CD4-positive, alpha-beta T cell (primary cell): ENCODE measurements at places on chromosomes 7 and 10.

- DNase-seq, result no peak
These were observed 102.8 kb upstream of the ARID5B start for GRCh38 chr10:61798713-61799112.

DNA sequence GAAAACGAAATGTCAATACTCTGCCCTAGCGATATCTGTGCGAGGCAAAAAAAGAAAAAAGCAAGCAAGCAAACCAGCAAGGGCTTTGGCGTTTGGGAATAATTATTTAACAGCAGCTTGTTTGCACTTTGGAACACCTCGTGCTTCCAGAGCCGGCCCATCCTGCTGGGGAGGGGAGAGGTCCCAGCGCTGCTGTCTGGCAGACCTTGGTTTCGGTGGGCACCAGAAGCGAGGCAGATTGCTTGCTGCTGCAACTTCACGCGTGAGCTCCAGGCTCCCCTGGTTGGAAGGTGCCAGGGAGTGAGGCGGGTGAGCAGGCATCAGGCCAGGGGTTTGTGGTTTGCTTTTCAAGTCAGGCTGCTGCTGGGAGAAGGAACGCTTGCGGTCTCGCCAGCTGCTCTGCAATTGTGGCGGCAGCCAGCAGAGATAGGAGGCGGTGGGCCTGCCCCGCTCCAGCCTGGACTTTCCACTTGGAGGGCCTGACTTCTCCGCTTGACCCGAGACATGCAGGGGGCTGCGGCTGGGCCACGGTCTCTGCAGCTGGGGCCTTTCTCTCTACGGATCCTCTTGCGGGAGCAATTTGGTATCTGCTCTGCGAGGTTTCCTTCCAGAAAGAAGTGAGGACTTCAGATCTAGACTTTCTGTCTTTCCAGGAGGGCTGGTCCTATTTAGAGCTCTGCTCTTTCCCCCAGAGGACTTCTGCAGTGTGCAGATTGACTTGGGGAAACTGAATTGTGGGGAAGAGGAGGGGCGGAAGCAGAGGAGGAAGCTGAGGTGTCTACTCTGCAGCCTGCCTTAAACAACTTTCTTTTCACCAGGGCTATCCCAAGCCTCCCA, 131.4 kb downstream of the PRPF18 start:
- DNase-seq, result peak; percentile 40

- DNase-seq, result no peak
These were observed 18.9 kb downstream of the GIMAP5 start for GRCh38 chr7:150756166-150756565.

DNA sequence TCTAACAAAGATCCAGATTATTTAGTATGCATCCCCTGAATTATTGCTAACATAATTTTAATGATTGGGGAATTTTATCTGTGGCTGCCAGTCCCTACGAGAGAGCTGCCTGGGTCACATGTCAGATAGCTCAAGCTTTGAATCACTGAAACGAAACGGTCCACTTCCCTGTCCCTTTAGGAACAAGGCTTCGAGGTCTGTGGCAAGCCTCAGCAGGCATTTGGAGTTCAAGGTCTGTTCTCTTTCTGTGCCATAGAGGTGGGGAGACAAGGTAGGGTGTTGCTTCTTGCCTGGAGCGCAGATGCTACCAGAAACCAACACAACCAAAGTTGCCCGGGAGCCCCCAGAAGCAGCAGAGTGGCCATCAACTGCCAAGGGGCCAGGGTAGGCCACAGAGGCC, 13.9 kb upstream of the SH2D4B start:
- no peak for DNase-seq

- no peak for DNase-seq
These were observed 132.7 kb upstream of the MDFIC start for GRCh38 chr7:114789161-114789560.

- DNase-seq, result no peak
These were observed 457.0 kb downstream of the DPP6 start for GRCh38 chr7:154509192-154509591.

DNA sequence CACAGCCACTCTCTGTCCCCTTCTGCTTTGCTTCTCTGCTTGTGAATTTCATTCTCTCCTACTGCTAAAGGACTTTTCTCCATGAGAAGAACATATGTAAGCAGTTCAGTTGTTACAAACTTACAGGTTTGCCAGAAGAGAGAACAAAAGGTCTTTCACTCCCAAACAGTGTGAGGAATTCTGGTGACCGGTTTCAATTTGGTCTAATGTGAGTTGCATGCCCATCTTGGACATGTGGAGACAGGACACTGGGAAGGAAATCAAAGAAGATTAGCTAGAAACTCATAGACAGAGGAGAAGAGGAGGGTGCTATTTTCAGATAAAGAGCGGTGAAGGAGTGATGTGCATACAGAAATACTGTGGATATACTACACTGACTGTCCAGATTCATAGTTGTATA, 209.5 kb upstream of the INHBA start:
- no peak for DNase-seq

- DNase-seq, result no peak
These were observed 1.6 kb upstream of the HILPDA start for GRCh38 chr7:128453836-128454804.

DNA sequence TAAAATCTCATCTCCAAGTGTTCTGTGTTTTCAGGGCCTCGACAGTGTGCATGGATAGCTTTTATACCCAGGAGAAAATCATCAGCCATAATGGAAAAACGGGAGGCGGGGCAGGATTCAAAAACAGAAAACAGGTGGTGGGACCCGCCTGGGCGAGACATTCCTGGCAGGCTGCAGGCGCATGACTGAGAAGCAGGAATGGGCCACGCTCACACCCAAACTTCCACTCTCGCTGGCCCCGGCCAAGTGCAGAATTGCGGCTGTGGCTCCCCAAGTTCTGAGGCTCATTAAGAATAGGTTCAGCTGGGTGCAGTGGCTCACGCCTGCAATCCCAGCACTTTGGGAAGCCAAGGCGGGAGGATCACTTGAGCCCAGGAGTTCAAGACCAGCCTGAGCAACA, 60.6 kb downstream of the C10orf143 start:
- no peak for DNase-seq

DNA sequence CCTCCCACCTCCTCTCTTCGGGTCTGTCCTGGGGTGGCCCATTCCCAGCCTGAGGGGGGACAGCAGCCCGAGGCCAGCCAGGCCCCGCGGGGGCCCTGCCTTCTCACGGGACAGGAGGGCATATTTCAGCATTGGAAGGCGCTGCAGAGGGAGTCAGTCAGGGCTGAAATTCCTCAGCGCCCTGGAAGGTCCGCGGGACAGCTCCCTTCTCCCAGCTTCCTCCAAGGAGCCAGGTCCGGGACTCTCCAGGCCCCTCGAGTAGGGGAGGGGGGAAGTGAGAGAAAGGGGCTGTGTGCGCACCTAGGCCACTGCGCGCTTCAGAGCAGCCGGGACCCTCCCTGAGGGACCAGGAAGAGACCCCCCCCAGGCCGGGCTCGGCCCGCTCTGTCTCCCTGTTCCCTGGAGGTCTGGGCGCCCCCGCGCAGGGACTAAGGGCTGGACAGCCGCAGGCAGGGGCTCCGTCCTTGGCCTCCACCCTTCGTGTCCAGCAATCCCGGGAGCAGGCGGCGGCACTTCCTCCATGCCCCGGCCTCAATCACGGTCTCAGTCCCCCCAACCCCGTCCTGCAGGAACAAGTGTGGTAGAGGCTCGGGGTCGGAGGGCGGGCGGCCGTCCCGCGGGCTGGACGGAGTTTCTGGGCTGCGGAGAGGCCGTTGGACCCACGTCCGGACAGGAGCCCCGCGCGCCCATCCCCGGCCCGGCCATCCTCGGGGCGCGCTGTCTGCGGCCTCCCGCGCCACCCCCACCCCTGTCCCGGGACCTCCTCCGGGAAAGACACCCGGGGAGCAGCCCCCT, 6.0 kb upstream of the ELFN1 start:
- peak; percentile 20 for DNase-seq

- DNase-seq, result no peak
These were observed 6.6 kb downstream of the LDB3 start for GRCh38 chr10:86674912-86675311.

DNA sequence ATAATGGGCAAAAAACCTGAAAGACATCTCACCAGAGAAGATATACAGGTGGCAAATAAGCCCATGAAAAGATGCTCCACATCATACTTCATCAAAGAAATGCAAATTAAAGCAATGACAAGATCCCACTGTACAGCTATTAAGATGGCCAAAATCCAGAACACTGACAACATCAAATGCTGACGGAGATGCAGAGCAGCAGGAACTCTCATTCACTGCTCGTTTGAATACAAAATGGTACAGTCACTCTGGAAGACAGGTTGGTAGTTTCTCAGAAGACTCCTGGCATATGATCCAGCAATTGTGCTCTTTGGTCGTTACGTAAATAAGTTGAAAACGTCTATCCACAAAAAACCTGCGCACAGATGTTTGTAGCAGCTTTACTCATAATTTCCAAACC, 35.5 kb downstream of the KIN start:
- no peak for DNase-seq

DNA sequence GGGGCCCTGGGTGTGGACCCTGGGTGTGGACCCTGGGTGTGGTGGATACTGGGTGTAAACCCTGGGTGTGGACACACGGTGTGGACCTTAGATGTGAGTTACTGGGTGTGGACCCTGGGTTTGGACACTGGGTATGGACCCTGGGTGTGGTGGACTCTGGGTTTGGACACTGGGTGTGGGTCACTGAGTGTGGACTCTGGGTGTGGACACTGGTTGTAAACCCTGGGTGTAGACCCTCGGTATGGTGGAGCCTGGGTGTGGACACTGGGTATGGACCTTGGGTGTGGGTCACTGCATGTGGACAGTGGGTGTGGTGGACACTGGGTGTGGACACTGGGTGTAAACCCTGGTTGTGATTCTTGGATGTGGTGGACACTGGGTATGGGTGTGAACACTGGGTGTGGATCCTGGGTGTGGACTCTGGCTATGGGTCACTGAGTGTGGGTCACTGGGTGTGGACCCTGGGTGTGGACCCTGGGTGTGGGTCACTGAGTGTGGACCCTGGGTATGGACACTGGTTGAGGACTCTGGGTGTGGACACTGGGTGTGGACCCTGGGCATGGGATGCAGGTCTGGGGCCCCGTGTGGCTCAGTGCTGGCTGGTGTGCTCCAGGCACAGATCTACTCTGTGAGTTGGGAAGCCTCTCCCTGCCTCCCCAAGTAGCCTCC, 356.2 kb downstream of the GLRX3 start:
- DNase-seq, result no peak

DNA sequence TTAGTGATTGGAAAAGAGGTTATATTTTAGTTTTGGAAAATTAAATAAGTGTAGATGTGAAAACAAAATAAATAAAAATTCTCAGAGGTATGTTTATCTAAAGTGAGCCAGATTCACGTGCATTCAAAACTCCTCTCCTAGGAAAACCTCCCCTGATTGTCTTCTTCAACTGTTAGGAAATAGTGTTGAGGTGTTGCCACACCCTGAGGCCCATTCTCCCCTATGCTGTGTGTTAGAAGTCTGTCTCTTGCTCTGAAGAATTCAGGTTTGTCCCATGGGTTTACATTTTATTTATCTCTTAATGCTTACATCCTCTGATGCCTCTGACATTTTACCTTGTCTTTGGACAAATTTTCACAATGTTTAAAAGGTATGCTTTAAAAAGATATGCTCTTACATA, 40.3 kb downstream of the PTPRE start:
- DNase-seq, result no peak

DNA sequence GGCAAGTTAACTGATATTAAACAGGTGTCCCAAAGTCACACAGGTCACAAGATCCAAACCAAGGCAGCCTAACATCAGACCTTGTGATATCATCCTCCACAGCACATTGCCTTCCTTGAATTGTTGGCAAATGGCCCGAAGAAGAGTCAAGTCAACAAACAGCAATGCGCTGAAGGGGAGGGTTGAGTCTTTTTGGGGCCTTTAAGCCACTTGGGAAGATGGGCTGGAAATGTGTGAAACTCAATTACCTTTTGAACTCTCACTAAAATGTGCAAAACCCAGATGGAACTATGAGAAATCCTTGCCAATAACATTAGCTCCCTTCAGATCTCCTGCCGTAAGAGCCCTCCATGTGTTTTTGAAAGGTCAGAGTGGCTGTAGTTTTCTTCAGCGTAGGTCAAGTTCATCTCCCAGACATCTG, 47.9 kb upstream of the STK17A start:
- no peak for DNase-seq

DNA sequence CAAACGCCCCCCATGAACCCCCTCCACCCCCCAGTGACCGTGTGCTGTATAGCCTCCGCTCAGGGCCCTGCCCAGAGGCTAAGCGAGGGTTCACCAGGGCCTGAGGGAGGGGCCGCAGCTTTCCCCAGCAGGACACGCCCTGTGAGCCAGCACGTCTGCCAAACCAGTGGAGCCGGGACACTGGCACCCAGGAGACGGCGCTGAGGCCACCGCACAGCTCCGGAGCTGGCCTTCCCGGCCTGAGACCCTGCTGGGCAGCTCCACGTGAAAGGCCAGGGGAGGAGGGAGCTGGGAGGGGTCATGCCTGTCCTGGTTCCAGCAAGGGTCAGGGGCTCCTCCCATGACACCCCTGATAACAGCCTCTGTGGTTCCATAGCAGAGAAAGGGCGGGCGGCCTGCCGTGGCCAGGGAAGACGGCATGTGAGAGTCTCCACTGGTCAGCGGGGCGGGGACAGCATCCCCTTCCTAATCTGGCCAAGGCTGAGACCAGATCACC, 278.3 kb downstream of the ELFN1 start:
- DNase-seq, result no peak

GRCh38 chr10:88553116-88553752, 29.9 kb downstream of the RNLS start:
- peak; percentile 4 for DNase-seq

- no peak for DNase-seq
These were observed 9.3 kb downstream of the KCNH2 start for GRCh38 chr7:150968734-150969372.

DNA sequence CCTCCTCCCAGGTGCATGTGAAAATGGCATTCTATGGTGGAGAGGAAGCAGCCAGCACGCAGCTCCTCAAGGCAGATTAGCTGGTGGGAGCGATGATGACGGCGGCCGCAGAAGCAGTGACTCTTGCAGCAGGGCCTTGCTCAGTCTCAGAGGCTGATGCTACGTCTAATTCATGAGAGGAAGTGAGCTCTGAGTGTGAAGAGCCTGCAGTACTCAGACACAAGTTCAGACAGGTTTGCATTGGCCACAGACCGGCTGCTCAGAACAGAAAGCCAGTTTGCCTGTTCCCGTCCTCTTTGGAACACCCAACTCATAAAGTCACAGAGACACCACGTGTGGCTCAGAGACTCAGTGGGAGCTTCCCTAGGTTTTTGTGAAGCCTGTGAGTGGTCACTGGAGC, 136.5 kb downstream of the ADARB2 start:
- no peak for DNase-seq

- DNase-seq, result no peak
These were observed 89.3 kb downstream of the FANK1 start for GRCh38 chr10:125985557-125986240.
